CD14-positive monocyte (primary cell): ENCODE measurements at places on chromosomes 11 and 22. TPM values are rescaled to one million over a fixed set of nuclear protein-coding genes. Genes with fewer than 3 reads are reported as not detected.

- no peak for DNase-seq
These were observed 63.7 kb downstream of the SGSM3 start for GRCh38 chr22:40434106-40434505.

- no peak for DNase-seq
These were observed 98.2 kb downstream of the RDX start for GRCh38 chr11:110198031-110198729.

DNA sequence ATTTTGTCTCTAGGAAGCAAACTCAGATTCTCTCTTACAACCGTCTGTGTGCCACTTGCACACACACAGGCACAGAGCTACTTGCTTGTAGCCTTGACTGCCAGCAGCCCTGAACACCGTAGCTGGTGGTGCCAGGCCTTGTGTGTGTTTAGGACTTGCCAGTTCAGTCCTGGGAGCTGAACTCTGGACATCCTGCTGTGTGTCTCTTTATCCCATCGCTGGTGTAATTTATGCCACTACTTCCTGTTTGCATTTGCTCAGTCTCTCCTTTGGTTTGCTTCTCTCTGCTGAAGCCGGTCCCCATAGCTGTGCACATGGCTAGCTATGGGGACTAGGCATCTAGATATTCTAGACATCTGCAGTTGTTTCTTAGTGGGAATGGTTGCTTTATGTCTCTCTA, 24.0 kb downstream of the MARK2 start:
- no peak for DNase-seq

GRCh38 chr11:134086376-134086775, 17.5 kb downstream of the JAM3 start:
- no peak for DNase-seq

DNA sequence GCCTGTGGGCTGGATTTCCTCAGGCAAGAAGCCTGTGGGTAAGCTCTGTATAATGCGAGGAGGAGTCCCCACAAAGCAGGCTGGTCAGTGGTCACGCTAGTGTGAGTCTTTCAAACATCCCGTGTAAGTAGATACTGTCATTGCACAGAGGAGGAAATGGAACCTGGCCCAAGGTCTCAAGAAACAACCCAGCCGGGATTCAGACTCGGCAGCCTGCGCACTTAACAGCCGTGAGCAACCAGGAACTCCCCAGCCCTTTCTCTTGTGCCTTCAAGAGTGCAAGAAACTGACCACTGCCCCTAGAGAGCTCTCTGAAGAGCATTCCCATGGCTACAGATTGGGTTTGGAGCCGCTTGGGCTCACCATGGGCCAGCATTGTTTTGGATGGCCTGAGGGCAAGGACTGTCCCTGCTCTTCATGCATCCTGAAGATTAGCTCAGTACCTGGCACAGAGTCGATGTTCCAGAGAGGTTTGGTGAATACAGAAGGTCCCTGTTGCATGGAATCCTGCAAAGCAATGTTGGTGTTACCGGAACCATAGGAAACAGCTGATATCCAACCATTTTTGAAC, 6.0 kb downstream of the MPST start:
- DNase-seq, result no peak

MUC5B gene
- not detected in 2 replicates for polyA plus RNA-seq
